ENCODE measurements at places on chromosomes 11 and 22.
A peak's percentile ranks its signal among the peaks of the same experiment; 100 is the strongest.

- no peak for DNase-seq
Measured at GRCh38 chr11:65113839-65114238, 2.2 kb downstream of the TM7SF2 start.

- no peak for DNase-seq
Measured at GRCh38 chr22:31933816-31934482, 10.4 kb upstream of the YWHAH start.

- DNase-seq, result no peak
Measured at GRCh38 chr11:96062134-96062533, 138.2 kb upstream of the MTMR2 start.

GRCh38 chr11:119356349-119357031, 10.0 kb upstream of the MFRP start:
- peak; percentile 56 for DNase-seq

- DNase-seq, result peak; percentile 75
Measured at GRCh38 chr11:65454696-65455456, 32.3 kb downstream of the NEAT1 start.

GRCh38 chr11:27139742-27140367, 99.2 kb downstream of the BBOX1 start:
- DNase-seq, result no peak

DNA sequence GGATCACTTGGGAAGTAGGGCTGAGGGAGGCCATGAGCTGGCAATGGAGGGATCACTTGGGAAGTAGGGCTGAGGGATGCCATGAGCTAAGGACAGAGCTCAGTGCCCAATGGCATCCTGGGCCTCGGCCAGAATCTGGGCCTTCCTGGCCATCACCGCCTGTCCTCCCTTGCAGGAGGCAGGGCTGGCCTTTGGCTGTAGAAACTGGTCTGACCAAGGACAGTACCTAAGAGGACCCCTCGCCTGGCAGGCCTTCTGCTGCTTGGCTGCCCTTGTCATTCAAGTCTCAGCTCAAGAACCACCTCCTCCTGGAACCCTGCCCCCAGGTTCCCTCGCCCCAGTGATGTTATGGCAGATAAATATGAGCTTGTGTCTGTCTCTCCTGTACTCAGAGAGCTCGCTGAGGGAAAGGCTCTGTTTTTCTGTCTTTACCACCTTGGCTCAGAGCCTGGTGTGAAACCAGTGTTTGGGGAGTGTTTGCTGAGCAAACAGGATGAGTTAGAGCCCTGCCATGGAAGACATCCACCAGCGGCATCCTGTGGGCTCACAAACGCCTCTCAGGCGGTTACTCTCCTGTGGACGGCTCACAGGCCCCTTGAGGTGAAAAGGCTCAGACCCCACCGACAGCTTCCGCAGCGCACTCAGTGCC, 19.3 kb upstream of the RASL10A start:
- no peak for DNase-seq

DNA sequence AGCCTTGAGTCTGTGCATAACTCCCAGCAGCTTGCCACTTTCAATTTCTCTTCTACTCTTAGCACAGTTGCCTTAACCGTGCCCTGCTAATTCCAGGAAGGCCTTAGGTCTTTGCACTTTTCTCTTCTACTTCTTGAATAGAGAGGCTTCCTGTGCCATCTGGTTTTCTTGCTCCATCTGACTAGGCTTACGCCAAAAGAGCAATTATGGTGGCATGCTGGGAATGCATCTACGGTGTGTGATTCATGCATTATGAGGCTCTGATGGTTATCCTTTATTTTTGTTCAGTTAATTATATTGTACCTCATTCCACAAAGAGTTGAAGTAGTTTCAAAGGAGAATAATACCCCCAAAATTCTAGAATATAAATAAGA, 29.4 kb downstream of the SIK2 start:
- DNase-seq, result no peak

GRCh38 chr22:46607483-46608114, 12.6 kb upstream of the GRAMD4 start:
- DNase-seq, result no peak

DNA sequence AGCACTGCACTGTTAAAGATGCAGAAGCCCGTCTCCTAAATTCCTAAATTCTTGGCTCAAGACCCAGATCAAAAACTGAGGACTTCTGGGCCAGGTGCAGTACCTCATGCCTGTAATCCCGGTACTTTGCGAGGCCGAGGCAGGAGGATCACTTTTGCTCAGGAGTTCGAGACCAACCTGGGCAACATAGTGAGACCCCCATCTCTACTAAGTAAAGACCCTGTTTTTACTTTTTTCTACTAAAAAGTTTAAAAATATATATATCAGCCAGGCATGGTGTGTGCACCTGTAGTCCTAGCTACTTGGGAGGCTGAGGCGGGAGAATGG, 29.7 kb downstream of the PDGFB start:
- DNase-seq, result no peak

GRCh38 chr11:120835601-120836228, 188.2 kb upstream of the TBCEL start:
- DNase-seq, result no peak

- no peak for DNase-seq
Measured at GRCh38 chr11:17463546-17464174, 13.0 kb downstream of the ABCC8 start.

- DNase-seq, result no peak
Measured at GRCh38 chr11:35163702-35164496, 24.9 kb downstream of the CD44 start.

- no peak for DNase-seq
Measured at GRCh38 chr11:130771708-130772107, 144.6 kb downstream of the SNX19 start.

DNA sequence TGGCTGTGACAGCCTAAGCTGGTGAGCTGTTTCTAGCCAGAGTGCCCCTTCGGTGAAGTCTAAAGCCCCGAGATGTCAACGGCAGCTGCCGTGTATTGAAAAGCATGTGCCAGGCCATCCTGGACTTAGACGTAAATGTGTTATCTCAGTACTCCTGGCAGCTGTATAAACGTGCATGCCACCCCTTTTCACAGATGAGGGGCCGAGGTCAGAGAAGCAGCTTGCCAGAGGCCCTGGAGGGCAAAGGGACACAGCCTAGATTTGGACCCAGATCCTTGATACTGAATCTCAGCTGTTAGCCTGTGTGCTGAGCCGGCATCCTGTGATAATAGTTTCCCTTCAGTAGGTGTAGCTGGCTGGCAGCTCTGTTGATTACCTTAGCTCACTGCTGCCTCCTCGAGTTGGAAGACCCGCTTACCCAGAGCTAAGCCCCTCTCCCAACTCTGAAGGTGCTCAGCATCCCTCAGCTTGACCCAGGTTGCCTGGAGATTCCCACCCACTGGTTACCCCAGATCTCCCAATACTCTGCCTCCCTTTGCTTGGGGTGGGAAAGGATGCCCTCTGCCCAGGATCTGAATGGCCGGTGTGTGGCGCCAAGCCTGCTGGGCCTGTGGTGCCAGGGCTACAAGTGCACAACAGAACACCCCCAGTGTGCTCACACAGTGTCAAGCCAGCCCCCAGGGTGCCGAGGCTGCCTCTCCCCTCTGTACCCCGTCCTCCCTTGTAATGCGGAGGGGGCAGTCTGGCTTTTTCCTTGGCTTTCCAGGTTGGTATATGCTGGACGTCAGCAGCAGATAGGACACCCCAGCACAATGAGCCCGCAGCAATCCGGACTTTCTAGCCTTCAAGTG, 59.8 kb upstream of the WNT7B start:
- no peak for DNase-seq

GRCh38 chr11:45906965-45907611, at the start of gene FREY1:
Gene FREY1 (minus strand): TSS chr11:45907271. CDS start chr11:45907245, 26 bp downstream.
- no peak for DNase-seq

- DNase-seq, result no peak
Measured at GRCh38 chr22:37690901-37691504, 4.9 kb downstream of the NOL12 start.

- no peak for DNase-seq
Measured at GRCh38 chr11:22922672-22923071, 62.4 kb upstream of the CCDC179 start.

GRCh38 chr11:65355013-65355775, 643 bp downstream of the TIGD3 start:
- DNase-seq, result no peak

GRCh38 chr11:43504316-43504950, 145.7 kb downstream of the TTC17 start:
- DNase-seq, result no peak

DNA sequence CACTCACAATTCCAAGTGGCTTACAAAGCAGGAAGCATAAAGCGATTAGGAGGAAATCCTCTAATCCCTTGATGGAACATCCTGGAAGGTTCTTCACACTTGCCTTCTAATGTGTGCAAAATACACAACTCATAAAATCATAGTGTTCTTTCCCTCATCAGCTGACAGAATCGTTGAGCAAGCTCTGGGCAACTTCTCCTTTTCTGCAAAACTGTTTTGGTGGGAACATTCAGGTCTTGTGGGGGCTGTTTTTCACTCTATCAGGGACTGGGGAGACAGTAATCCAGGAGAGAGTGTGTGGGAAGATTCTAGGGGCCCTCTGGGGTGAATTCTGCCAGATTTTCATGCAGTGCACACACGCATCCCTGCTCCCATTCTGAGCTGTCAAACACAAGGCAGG, 53.2 kb downstream of the IRAG1 start:
- DNase-seq, result no peak

- no peak for DNase-seq
Measured at GRCh38 chr22:45891021-45891421, 85.9 kb downstream of the WNT7B start.

- no peak for DNase-seq
Measured at GRCh38 chr11:78099666-78100065, 20.0 kb upstream of the NDUFC2 start.

DNA sequence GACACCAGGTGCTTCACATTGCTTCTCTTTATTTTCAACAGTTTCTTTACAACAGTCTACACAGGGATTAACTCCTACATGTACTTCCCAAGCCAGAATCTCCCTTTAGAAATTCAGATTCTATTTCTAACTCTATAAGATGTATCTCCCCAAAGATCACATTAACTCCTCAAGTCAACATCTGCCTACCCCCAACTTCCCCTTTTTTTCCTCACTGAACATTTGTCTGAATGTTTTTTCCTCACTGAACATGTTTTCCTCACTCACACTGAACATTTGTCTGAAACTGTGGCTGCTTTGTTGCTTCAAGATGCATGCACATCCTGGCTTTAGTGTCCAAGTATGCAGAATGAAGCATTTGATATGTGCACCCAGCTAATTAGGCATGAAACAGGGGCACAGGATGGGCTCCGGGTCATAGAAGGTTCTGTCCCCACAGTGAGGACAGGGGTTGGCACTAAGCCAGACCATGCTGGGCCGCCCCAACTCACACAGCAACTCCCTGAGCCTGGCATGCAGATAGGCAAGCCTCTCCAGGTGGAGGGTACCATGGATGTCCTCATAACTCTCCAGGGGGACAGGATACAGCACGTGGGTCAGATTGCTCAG, 11.3 kb downstream of the PRAME start:
- no peak for DNase-seq

GRCh38 chr11:95562196-95562921, 227.2 kb downstream of the FAM76B start:
- no peak for DNase-seq

DNA sequence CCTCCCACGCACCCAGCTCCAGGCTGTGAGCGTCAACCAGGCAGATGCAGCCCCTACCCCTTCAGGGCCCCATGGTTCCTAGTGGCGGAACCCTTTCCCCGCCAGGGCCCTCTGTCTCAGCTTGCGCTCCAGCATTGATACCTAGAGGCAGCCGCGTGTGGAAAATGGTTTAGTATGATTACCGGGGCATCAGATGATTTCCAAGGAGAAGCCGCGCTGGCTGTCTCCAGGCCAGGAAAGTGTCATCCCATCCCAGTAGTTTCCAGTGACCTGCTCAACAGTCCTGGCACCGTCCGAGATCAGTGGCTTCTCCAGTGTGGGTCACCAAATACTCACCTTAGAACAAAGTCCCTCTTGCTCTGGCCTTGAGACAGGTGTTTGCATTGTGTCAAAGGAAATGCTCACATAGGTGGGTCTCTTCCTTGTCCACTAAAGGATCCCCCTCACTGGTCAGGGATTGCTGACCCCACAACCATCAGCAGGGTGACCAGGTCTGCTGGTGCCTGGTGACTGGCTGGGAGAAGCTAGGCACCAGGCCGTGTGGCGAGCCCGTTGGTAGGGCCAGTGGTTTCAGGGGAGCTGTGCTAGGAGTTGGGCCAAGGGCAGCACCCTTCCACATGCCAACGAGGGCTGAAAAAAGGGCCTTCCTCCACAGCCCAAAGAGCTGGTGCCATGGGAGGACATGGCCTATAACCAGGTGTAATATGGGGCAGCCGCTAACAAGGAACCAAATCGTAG, 109.4 kb downstream of the MORC2 start:
- no peak for DNase-seq

GRCh38 chr11:13098616-13099289, 89.6 kb downstream of the RASSF10 start:
- no peak for DNase-seq

DNA sequence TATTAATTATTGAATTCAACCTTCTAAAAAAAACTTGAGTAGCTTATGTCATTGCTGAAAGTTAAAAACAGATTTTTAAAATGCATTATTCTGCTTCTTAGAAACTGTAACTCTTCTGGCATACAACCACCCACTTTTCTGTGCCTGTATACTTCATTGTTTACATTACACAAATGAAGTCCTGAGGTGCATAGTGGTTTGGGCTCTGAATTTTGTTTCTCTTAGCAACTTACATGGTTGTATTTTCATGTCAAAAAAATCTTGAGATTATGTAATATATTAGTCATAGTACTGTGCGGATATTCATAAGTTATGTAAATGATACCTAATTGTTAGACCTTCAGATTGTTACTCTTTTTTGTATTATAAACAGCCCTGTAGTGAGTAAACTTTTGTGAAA, 12.2 kb downstream of the SC5D start:
- DNase-seq, result no peak

- no peak for DNase-seq
Measured at GRCh38 chr11:67434395-67434881, 3.0 kb downstream of the PTPRCAP start.

DNA sequence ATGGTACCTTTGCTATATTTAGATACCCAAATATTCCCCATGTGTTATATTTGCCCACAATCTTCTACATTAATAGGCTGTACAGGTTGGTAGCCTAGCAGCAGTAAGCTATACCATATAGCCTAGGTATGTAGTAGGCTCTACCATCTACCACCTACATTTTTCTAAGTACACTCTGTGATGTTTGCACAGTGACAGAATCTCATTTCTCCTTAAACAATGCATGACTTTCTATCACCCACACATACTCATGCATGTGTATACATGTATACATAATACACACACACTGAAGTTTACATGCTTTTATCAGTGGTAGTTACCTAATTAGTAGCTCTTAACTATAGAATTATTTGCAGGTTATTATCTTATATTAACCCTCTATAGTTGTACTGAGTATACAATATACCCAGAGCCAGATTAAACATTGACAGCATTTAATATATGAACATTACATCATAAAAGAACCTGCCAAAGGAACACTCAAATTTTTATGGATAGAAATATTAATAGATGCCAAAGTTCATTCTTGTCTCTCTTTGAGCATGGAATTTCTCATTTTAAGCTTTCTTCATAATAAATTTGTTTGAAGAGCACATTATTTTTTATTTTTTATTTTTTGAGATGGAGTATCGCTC, 51.4 kb downstream of the ELP4 start:
- DNase-seq, result no peak

Data from stimulated activated CD4-positive, alpha-beta T cell treated with anti-CD3 and anti-CD28 coated beads, Interleukin-15, amount 100 ng/mL, for 1 hour (primary cell).